Skin of body (tissue), 3 donors: ENCODE measurements at places on chromosomes 3 and 15.
A peak's percentile ranks its signal among the peaks of the same experiment; 100 is the strongest.

DNA sequence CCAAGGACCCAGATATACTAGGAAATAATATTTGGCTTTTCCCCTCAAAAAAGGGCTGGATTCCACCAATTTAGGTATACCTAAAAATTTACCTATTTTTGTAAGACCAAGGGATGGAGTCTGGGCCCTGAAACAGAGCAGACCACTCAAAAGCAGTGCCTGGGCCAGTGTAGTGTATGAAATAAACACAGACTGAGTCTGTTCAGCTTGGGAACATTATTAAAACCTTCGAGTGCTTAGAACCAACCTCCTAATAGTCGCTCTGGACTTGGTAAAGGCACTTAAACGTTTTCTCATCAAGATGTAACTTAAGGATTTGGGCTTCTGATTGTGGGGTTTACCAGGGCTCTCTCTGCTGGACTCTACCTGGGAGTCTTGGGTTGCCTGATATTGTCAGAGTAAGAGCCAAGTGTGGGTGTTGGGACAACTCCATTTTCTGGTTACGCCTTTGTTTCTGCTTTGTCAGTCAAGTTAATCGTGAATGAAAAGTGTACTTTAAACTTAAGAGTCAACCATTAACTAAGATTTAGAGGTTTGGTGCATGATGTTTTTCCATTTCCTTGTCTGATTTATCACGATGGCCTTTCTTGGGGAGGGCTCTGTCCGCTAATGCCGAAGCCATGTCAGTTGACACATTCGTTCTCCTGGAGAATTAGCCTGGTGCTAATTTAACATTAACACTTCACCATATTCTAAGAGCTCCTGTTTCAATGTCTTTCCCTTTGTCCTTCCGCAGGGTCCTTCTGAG lies 221.0 kb upstream of the TPM1 start:
- DNase-seq = no peak

- no peak for DNase-seq
Measured at GRCh38 chr3:194497799-194498575, 11.2 kb upstream of the ATP13A3 start.

DNA sequence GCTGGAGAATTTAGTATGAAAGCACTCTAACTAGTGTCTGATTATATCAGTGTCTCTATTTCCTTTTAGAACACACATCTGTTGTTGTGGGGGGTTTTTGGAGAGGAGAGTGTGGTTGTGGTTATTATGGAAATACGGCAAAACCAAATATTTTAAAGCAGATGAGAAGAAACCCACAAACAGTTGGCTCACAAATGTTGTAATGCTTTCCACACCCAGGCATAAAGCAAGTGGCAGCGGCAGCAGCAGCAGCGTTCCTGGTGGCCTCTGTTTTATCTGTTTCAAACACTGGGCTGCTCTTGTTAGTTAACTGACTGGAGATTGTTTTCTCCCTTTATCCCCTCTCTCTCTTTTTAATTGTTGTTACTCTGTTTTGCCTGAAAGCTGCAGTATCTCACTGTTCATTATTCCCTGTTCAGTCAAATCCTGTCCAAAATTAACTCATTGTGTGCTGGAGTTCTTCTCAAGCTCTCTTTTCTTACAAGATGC lies 1045.5 kb upstream of the NR2F2 start:
- peak; percentile 66 for DNase-seq

GRCh38 chr3:40615918-40616819 lies 91.4 kb downstream of the ZNF621 start:
- no peak for DNase-seq

GRCh38 chr3:48738926-48739616 lies 22.1 kb upstream of the IP6K2 start:
- DNase-seq = no peak
